ENCODE measurements at places on chromosomes 11 and 22. TPM values are rescaled to one million over a fixed set of nuclear protein-coding genes. Genes with fewer than 3 reads are reported as not detected.

GRCh38 chr11:11622340-11622706 is 518 bp upstream of the GALNT18 start:
- H3K4me3 ChIP-seq = peak overlapping the region; percentile 90
- peaks cover 56% of the 10 kb centered on the region for H3K27me3 ChIP-seq
- no peaks in the 10 kb centered on the region for H3K36me3 ChIP-seq
- DNase-seq = no peak

The CALCA gene
- not detected for total RNA-seq

The ALX4 gene
- total RNA-seq = not detected

GRCh38 chr11:26227301-26227746 is 104.6 kb upstream of the ANO3 start:
- DNase-seq = no peak
- no peak overlapping the region for H3K27ac ChIP-seq
- H3K4me3 ChIP-seq = no peak overlapping the region
- H3K4me1 ChIP-seq = no peaks in the 10 kb centered on the region

- H3K4me3 ChIP-seq = no peak overlapping the region
- H3K36me3 ChIP-seq = no peaks in the 10 kb centered on the region
- no peak overlapping the region for H3K27ac ChIP-seq
- H3K27me3 ChIP-seq = peaks cover 28% of the 10 kb centered on the region
These were observed 51.7 kb upstream of the B3GAT1 start for GRCh38 chr11:134463716-134464115.

All from activated T-cell treated with anti-CD3 and anti-CD28 coated beads, Interleukin-2, amount 50 U/mL, for 72 hours (primary cell).